Kidney (tissue), 22 donors: ENCODE measurements at places on chromosomes 13 and 19. TPM values are rescaled to one million over a fixed set of nuclear protein-coding genes. Genes with fewer than 3 reads are reported as not detected.

GRCh38 chr19:53161123-53161522, 2.3 kb upstream of the ZNF347 start:
- DNase-seq: no peak

GRCh38 chr19:461721-462551, 1.1 kb upstream of the SHC2 start:
- no peak for DNase-seq

DNA sequence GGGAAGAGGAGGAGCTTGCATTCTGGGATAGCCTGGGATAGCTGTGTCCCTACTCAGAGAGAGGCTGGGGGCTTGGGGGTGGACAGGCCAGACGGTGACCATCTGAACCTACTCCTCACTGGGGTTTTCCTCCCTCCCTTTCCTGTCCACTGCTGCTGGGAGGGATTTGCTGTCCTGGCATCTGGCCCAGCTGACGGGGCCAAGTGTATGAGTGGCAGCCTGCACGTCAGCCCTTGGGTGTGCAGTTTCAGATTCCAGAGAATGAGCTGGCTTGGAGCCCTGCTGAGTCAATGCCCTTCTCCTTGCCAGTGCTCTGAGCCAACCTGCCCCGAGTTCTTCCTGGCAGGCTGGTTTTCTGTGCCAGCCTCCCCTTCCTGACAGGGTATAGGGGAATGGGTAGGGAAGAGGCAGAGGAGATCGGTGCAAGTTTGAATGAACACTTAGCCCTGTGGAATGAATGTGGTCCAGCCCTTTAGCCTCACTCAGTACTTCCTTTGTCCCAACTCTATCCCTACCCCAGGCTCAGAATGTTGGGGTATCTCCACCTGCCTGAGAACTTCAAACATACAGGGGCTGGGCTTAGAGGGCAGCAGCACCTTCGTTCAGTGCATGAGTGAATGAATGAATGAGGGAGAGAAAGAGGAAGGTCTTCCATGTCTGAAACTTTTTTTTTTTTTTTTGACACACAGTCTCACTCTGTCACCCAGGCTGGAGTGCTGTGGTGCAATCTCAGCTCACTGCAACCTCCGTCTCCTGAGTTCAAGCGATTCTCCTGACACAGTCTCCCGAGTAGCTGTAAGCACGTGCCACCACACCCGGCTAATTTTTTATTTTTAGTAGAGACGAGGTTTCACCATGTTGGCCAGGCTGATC, 1.8 kb upstream of the ANGPTL4 start:
- peak; percentile 73 for DNase-seq

DNA sequence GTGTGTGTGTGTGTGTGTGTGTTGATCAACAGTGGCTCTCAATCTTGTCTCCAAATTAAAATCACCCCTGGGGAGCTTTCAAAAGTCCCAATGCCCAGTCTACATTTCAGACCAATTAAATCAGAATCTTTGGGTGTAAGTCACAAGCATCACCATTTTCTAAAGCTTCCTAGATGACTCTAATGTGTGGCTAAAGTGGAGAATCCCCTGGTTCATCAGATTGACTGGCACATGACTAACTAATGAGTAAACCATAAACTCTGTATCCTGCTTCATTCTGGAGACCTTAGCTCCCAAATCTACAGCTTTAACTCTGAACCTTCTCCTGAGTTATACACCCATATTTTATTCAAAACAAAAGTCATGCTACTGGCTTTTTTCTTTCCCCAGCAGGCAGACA, 131.3 kb downstream of the SUCLA2 start:
- peak; percentile 16 for DNase-seq

DNA sequence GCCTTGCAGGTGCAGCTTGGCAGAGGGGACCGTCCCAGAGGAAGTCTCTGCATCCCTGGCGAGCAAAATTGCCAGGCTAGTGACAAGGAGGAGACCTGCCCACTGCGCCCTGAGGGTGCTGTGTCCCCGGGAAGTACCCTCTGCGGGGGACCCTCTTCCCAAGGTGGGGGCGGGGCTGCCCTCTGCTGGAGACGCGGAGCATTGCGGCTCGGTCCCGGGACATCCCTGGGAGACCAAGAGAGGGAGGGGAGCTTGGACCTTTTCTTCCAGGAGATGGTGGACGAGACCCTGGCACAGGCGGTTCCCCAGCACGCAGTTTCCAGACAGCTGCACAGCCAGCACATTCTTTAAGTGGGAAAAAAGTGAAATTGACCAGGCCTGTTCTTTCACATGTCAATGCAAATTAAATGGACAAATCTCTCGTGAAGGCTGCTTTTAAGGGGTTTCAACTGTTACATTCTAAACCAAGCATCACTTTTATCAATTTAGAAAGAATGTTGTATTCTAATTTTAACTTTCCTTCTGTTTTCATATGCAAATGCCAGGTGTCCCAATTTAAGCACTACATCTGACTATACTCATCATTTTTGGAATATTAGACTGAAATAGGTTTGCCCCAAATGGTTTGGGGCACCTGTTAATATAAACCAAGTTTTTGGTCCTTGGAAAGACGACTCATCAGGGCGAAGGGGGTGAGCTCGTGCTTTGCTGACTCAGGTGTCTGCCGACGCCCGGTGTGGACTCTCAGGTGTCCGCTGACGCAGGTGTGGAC, 60.7 kb downstream of the MCF2L start:
- peak; percentile 67 for DNase-seq

GRCh38 chr19:2867025-2867991, at the start of gene ZNF556:
TSS of gene ZNF556 (plus strand) at chr19:2867335. CDS start at chr19:2867422, 87 bp downstream.
- DNase-seq: peak; percentile 34

The PRKACA gene
- polyA plus RNA-seq: 51.4 TPM

The SBK3 gene
- not detected for polyA plus RNA-seq

The ATP1A3 gene
- not detected for polyA plus RNA-seq
